ENCODE measurements at places on chromosomes 4 and X. TPM values are rescaled to one million over a fixed set of nuclear protein-coding genes. Genes with fewer than 3 reads are reported as not detected.

- DNase-seq, result no peak
- no peaks in the 10 kb centered on the region for H3K4me1 ChIP-seq
- no peaks in the 10 kb centered on the region for H3K36me3 ChIP-seq
- no peaks in the 10 kb centered on the region for H3K27me3 ChIP-seq
- no peak overlapping the region for H3K27ac ChIP-seq
Measured at GRCh38 chr4:180525523-180526077, 1717.6 kb upstream of the TENM3 start.

DNA sequence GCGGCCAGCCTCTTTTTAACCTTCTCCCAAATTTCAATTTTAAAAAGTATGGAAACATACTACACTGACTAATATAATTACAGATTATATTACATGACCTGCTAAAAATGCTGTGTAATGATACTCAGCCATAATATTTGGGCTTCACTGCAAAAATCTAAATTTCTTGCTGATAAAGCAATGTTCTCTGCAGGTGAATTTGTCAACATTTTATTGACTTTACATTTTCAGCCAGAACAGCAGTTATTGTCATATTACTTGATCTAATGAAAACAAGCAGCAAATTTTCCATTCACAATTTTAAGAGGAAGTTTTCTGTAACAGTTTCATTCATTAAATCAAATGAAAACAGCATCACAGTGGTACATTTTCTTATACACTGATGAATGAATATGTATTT lies 91.1 kb downstream of the FRYL start:
- peaks cover 2% of the 10 kb centered on the region for H3K27me3 ChIP-seq
- H3K4me1 ChIP-seq, result peaks cover 16% of the 10 kb centered on the region
- peaks cover 3% of the 10 kb centered on the region for H3K36me3 ChIP-seq
- no peak overlapping the region for H3K4me3 ChIP-seq
- DNase-seq, result no peak

GRCh38 chrX:21373637-21374162 lies 518 bp upstream of the CNKSR2 start:
- peaks cover 6% of the 10 kb centered on the region for H3K27me3 ChIP-seq
- H3K4me3 ChIP-seq, result peak overlapping the region; percentile 81
- no peak for DNase-seq

GRCh38 chrX:9311421-9312160 lies 153.3 kb upstream of the TBL1X start:
- H3K36me3 ChIP-seq, result no peaks in the 10 kb centered on the region
- H3K4me1 ChIP-seq, result peaks cover 6% of the 10 kb centered on the region
- peaks cover 2% of the 10 kb centered on the region for H3K27me3 ChIP-seq
- DNase-seq, result no peak
- no peak overlapping the region for H3K27ac ChIP-seq

GRCh38 chrX:107467271-107467670 lies 17.8 kb downstream of the FRMPD3 start:
- H3K4me3 ChIP-seq, result no peak overlapping the region
- no peak for DNase-seq
- no peaks in the 10 kb centered on the region for H3K36me3 ChIP-seq
- no peaks in the 10 kb centered on the region for H3K4me1 ChIP-seq
- no peak overlapping the region for H3K27ac ChIP-seq
- peaks cover 6% of the 10 kb centered on the region for H3K27me3 ChIP-seq

DNA sequence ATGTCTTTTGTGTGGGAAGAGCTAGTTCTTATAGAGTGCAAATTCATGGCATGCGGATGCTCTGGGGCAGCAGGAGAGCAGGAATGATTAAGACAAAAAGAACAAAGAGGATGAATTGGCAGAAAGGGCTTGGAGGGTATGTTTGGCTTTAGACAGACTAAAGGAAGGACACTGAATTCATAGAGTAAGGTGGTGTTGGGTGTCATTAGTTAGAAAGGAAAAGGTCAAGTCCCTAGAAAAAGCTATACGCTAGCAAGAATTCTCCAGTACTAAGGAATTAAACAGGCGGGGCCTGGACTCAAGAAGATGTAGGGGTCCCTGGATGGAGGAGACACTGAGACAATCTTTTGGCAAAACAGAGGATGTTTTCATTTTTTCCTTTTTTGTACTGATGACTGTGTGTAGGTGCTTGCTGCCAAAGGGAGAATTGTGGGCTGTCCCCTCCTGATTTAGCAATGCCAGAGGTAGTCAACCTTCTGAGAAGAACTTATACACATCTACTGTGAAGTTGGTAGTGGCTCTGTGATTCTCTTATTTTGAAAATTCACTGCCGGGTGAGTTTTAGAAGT lies 391.0 kb downstream of the SPRY1 start:
- DNase-seq, result no peak
- no peak overlapping the region for H3K27ac ChIP-seq
- H3K4me3 ChIP-seq, result no peak overlapping the region
- no peaks in the 10 kb centered on the region for H3K36me3 ChIP-seq

DNA sequence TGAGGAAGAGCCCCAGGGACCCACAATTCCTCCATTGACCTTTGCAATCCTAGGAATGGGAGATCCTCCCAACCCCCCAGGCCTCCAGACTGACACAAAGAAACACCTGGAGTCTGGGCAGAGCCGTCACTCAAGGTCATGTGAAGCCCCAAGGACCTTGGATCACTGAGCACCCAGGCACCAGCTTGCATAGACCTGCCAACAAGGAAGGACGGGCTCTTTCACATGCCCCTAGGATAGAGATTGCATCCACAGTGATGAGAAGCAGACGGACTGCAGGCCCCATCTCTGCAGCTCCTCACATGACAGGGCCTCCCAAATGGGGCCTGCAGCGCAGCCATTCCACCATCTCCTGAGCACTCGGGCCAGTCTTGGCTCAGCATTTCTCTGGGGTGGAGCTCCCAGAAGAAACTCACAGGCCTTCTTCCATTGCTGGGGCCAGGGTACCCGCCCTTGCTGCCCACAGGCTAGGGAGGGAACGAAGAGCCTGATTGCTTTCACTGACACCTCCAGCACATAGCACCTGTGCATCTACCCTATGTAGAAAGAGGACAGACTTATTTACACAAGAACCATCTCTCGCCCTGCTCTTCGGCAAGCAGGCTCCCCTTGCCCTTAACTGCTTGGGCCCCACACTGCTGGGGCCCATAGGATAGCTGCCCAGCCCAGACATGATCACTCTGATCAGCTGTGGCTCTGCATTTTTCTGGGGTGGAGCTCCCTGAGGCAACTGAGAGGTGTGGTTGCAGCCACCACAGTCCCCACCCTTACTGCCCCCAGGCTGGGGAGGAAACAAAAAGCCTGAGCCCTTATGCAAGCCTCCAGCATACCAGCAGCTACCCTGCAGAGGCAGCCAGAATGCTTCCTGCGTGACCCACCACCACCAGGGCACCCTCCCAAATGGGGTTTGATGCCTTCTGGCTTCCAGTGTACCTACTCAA lies 185.7 kb upstream of the ZCCHC13 start:
- H3K27ac ChIP-seq, result no peak overlapping the region
- no peak overlapping the region for H3K4me3 ChIP-seq
- DNase-seq, result no peak
- no peaks in the 10 kb centered on the region for H3K4me1 ChIP-seq

- H3K27ac ChIP-seq, result no peak overlapping the region
- no peak overlapping the region for H3K4me3 ChIP-seq
Measured at GRCh38 chrX:53412446-53412845, 10.0 kb downstream of the SMC1A start.

MAGEB1 gene
- not detected for total RNA-seq

DNA sequence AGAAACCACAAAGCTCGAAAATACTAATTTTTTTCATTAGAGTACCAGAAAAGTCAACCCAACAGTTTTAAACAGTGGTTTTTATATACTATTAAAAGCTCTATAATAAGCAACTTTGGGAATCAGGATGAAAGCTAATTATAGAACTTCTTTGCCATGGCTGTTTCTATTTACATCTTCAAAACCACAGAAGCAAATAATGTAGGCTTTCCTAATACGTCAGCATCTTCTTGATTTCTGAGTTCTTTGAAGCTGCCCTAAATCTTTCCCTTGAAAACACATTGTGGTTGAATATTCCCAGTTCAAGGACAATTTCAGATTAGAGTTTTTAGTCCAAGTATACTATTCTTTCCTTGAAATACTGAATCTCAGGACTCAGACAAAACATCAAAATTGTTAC lies 460.2 kb upstream of the FAT1 start:
- no peaks in the 10 kb centered on the region for H3K27me3 ChIP-seq
- H3K36me3 ChIP-seq, result no peaks in the 10 kb centered on the region
- DNase-seq, result no peak
- no peak overlapping the region for H3K4me3 ChIP-seq
- no peaks in the 10 kb centered on the region for H3K4me1 ChIP-seq
- no peak overlapping the region for H3K27ac ChIP-seq

TBX22 gene
- not detected for total RNA-seq

DNA sequence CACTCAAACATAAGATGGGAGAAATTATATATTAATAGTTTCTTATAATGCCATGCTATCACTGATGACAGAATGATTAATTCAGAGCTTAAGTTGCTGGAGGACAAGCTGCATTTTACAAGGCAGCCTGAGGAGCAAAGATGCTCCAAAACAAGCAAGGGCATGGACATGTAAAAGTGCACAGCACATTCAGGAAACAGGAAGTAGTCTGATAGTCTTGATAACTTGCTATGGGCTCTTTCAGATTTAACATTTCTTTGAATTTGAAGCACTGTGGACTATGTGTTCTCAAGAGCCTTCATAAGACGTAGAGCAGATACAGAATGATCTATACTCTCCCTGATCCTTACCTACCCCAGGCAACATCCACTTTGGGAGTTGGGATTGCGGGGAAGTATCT lies 50.0 kb downstream of the AMMECR1 start:
- no peak for DNase-seq
- H3K4me3 ChIP-seq, result no peak overlapping the region
- peak overlapping the region; percentile 53 for H3K27ac ChIP-seq

GRCh38 chrX:40908026-40908425 lies 172.7 kb upstream of the MED14 start:
- DNase-seq, result no peak
- H3K4me3 ChIP-seq, result no peak overlapping the region
- H3K36me3 ChIP-seq, result no peaks in the 10 kb centered on the region
- no peaks in the 10 kb centered on the region for H3K4me1 ChIP-seq
- H3K27me3 ChIP-seq, result no peaks in the 10 kb centered on the region
- H3K27ac ChIP-seq, result no peak overlapping the region

HTRA3 gene
- total RNA-seq, result not detected

GRCh38 chr4:162684371-162684700 lies 482.4 kb downstream of the NAF1 start:
- no peaks in the 10 kb centered on the region for H3K36me3 ChIP-seq
- H3K27ac ChIP-seq, result no peak overlapping the region
- no peaks in the 10 kb centered on the region for H3K27me3 ChIP-seq

MAGEE2 gene
- total RNA-seq, result not detected

UGT2A2 gene
- total RNA-seq, result not detected

- no peak for DNase-seq
- no peak overlapping the region for H3K27ac ChIP-seq
- peaks cover 36% of the 10 kb centered on the region for H3K4me1 ChIP-seq
- H3K36me3 ChIP-seq, result peaks cover 37% of the 10 kb centered on the region
- no peaks in the 10 kb centered on the region for H3K27me3 ChIP-seq
Measured at GRCh38 chr4:77797239-77797638, 21.9 kb downstream of the CNOT6L start.

GRCh38 chrX:9137152-9137551 lies 103.2 kb upstream of the FAM9B start:
- H3K4me1 ChIP-seq, result no peaks in the 10 kb centered on the region
- no peak overlapping the region for H3K27ac ChIP-seq
- H3K36me3 ChIP-seq, result no peaks in the 10 kb centered on the region
- H3K27me3 ChIP-seq, result no peaks in the 10 kb centered on the region
- H3K4me3 ChIP-seq, result no peak overlapping the region

- H3K27me3 ChIP-seq, result peaks cover 4% of the 10 kb centered on the region
- H3K36me3 ChIP-seq, result no peaks in the 10 kb centered on the region
- no peak overlapping the region for H3K4me3 ChIP-seq
- no peak overlapping the region for H3K27ac ChIP-seq
- H3K4me1 ChIP-seq, result no peaks in the 10 kb centered on the region
Measured at GRCh38 chr4:147524601-147525000, 43.7 kb downstream of the EDNRA start.

SPOCK3 gene
- not detected for total RNA-seq

GRCh38 chr4:187302457-187303150 lies 578.9 kb upstream of the FAT1 start:
- no peak overlapping the region for H3K4me3 ChIP-seq
- H3K27me3 ChIP-seq, result no peaks in the 10 kb centered on the region
- no peaks in the 10 kb centered on the region for H3K36me3 ChIP-seq

FAM200B gene
- total RNA-seq, result 5.5 TPM

DNA sequence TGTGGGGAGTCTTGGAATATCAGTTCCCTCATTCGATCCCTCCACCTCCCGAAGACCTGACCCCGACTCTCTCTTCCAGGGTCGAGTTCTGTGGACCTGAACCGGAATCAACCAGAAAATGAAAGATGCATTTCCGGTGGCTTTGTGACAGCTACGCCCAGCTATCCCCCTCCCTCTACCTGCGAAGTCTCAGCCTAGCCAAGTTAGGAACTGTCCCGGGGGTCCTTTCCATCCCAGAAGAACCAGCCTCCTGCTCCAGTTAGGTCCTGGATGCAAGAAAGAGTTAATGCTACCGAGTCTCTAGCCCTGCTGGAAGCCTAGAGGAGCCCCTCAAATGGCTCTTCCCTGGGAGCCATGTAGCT lies 13.4 kb upstream of the ETDC start:
- H3K27ac ChIP-seq, result peak overlapping the region; percentile 58
- H3K27me3 ChIP-seq, result no peaks in the 10 kb centered on the region
- no peak for DNase-seq
- peaks cover 28% of the 10 kb centered on the region for H3K4me1 ChIP-seq
- H3K4me3 ChIP-seq, result peak overlapping the region; percentile 83

MID2 gene
- total RNA-seq, result 5.1 TPM

MMRN1 gene
- total RNA-seq, result not detected

- no peaks in the 10 kb centered on the region for H3K4me1 ChIP-seq
- H3K27ac ChIP-seq, result no peak overlapping the region
- no peaks in the 10 kb centered on the region for H3K27me3 ChIP-seq
- DNase-seq, result no peak
Measured at GRCh38 chr4:171785388-171785787, 27.8 kb upstream of the GALNTL6 start.

GRCh38 chr4:56086561-56086960 lies 137.8 kb downstream of the CEP135 start:
- H3K27ac ChIP-seq, result no peak overlapping the region
- no peak overlapping the region for H3K4me3 ChIP-seq
- no peak for DNase-seq
- peaks cover 5% of the 10 kb centered on the region for H3K27me3 ChIP-seq
- no peaks in the 10 kb centered on the region for H3K4me1 ChIP-seq

DNA sequence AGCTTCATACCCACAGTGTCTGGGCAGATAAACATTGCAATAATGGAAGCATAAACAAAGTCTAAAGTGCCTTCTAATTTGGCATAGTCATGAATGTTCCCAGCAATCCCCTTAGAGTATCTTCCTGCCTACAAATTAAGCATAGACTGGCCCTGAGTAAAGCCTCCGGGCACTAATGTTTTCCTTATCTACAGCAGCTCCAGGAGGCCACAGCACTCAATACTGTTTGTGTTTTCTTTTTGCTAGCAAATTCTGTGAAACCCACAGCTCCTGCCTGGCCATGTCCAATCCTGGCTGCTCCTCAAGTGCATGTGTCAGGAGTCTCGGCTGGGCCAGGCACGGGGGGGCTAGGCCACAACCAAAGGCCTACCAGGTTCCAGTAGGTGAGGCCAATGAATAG lies 102.7 kb upstream of the TBC1D9 start:
- H3K27ac ChIP-seq, result no peak overlapping the region
- no peak for DNase-seq
- H3K4me1 ChIP-seq, result peaks cover 7% of the 10 kb centered on the region
- H3K4me3 ChIP-seq, result no peak overlapping the region
- no peaks in the 10 kb centered on the region for H3K36me3 ChIP-seq
